HTR-8/SVneo (cell line): ENCODE measurements at places on chromosomes 7 and 10.

GRCh38 chr7:34337163-34337562 is 320.9 kb upstream of the NPSR1 start:
- DNase-seq = no peak

- no peak for DNase-seq
Observed at GRCh38 chr10:17067376-17068264, 62.0 kb downstream of the CUBN start.

GRCh38 chr7:71402684-71403083 is 270.7 kb downstream of the GALNT17 start:
- DNase-seq = no peak

DNA sequence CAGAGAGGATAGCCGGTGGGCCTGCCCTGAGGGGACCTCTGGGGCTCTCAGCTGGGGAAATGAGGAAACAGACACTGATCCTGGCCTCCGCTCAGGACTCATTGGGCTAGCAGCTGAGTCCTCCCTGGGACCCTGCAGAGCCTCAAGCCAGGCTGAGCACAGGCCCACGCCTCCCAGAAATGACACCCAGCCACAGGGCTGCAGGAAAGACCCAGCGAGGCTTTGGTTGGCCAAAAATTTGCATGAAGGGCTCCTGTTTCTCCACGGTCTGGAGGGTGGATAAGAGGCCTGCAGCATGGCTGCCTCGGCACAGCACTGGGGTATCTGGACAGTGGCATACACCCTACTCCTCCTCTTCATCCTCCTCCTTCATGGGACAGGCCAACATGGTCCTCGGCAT is 60.4 kb downstream of the ZNF33B start:
- no peak for DNase-seq

DNA sequence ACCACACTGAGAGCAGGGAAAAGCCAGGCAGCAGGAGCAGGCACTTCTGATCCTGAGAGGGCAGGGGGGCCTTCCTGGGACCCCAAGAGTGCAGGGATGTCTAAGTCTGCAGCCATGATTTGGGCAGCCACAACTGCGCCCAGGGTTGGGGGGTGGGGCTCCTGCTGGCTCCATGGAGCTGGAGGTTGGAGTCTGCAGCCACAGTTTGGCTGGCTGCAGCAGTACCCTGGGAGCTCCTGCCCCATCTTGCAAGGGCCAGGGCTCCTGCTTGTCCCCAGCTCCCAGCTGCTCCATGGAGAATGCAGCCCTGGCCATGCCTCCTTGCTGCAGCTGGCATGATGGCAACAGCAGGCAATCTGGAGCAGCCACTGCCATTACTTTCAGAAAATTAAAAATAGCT is 679.7 kb upstream of the LRRTM3 start:
- DNase-seq = no peak

- DNase-seq = no peak
Observed at GRCh38 chr10:129386415-129387257, 80.4 kb upstream of the MGMT start.

- no peak for DNase-seq
Observed at GRCh38 chr7:115178835-115179234, 256.9 kb downstream of the MDFIC start.

DNA sequence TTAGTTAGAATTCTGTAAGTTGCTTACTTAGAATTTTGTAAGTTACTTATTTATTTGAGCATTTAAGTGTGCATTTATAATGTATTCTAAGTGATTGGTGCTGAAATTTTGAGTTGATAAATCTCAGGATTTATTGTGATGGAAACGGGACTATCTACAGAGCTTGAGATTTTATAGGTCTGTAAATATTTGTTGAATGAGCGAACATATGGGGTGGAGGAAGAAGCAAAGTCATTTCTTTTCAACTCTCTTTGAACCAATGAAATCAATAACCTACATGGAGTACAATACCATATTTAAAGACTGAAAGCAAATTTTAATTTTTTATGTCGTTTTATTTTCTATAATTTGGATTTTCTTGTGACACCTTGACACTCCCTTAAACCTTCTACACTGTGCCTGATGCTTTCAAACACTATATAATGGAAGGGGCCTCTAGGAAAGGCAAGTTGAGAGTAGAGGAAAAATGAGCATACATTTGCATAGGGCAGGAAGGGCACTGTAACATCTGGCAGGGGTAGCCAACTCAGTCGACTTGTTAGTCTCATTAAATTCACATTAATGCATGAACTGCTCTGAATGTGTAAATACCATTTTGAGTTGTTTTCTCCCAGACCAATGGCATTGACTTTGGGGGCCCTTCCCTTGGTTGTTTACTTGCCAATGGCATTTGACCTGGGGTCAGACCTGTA is 204.2 kb downstream of the DYNC1I1 start:
- no peak for DNase-seq

DNA sequence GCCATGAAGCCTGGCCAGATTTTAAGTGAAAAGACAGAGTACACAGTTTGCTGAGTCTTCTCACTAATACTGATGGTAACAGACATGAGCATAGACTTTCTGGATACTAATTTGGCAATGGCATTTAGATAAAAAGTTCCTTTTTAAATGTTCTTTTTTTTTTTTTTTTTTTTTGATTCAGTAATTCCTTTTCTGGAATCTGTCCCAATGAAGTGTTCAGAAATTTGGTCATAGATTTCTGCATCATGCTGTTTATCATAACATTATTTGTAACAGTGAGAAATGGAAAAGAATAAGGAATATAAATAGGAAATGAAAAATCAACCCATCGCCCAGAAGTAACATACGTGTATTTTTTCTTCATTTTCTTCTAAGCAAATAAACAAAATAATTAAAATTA is 354.9 kb downstream of the CALN1 start:
- DNase-seq = no peak

DNA sequence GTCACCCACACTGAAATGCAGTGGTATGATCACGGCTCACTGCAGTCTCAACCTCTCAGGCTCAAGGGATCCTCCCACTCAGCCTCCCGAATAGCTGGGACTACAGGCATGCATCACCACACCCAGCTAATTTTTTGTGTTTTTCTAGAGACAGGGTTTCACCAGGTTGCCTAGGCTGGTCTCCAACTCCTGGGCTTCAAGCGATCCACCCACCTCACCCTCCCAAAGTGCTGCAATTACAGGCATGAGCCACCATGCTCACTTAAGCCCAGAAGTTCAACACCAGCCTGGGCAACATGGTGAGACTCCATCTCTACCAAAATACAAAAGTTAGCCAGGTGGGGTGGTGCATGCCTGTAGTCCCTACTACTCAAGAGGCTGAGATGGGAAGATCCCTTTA is 33.5 kb downstream of the GDI2 start:
- DNase-seq = no peak

- DNase-seq = no peak
Observed at GRCh38 chr10:19947656-19948055, 131.4 kb downstream of the PLXDC2 start.

DNA sequence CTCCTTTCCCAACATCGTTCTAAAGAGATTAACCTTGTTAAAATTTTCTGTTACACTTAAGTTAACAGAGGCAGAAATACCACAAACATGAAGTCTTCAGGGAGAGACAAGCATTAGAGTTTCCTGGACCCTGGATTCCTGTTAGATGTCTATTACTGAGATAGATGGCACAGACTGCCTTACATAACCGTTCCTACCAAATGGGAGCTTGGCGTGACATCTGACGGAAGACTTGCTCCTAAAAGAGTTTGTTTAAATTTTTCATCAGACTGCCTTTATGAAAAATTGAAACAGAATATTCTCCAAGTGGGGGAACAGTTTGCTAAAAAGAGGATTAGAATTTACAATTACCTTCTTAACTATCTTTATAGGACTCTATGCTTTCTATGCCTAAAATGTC is 22.7 kb downstream of the ANK3 start:
- DNase-seq = no peak

DNA sequence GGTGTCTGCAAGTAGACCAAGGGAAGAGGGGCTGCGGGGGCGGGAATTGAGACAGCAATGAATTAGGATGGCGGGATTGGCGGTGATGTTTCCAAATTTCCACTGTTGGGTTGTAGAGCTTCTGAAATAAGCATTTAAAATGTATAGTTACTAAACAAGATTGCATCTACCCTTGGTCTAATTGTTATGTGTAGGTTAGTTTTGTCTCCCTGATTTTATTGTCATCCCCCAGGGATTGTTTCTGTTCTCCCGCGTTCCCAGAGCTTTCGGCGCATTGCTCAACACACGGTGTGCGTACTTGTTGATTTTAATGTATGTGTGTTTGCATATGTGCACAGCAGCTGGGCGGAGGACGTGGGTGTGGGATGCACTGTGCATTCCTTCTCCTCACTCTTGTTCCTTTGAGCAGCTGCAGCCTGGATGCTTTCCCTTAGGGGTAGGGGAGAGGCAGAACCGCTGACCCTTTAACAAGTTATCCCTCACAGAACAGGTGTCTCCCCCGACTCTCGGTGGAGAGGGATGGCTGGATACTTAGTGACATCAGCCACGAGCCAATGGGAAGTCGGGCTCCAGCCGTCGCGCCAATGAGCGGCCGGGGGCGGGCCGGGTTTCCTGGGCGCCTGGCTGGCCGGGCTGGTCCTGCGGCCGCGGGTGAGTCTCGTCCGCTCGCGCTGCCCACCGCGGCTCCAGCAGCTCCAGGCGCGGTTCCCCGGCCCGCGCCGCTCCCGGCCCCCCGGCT is at the start of gene TSPAN33:
TSPAN33 (plus strand) TSS at position 613 of the 739 bp plus-strand sequence. CDS start 274 bp downstream, outside the sequence.
- DNase-seq = peak; percentile 91

DNA sequence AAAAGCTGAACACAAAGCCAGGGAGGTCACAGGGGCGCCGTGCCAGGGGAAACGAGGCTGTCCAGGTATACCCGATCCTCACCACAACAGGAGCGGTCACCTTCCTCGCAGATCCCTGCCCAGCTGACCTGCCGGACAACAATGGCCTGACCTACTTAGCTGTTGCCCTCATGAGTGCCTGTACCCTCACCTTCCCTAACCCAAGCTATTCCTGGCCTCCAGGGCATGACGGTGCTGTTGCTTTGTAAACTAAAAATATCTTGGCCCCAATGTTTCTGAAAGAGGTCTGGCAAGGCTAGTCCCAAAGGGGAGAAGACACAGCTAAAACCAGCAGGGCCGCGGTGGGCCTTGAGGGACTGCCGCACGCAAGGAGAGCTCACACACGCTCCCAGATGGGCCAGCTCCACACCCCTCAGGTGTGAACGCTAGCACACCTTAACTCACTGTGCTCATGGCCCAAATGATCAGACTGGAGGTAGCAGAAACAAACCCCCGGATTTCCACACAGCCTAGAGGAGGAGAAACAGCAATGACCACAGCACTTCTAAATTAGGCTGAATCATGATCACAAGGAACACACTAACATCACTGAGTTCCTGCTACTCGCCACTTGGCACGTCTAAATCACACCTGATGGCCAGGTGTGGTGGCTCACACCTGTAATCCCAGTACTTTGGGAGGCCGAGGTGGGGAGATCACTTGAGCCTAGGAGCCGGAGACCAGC is 66.3 kb upstream of the CYTH3 start:
- no peak for DNase-seq

DNA sequence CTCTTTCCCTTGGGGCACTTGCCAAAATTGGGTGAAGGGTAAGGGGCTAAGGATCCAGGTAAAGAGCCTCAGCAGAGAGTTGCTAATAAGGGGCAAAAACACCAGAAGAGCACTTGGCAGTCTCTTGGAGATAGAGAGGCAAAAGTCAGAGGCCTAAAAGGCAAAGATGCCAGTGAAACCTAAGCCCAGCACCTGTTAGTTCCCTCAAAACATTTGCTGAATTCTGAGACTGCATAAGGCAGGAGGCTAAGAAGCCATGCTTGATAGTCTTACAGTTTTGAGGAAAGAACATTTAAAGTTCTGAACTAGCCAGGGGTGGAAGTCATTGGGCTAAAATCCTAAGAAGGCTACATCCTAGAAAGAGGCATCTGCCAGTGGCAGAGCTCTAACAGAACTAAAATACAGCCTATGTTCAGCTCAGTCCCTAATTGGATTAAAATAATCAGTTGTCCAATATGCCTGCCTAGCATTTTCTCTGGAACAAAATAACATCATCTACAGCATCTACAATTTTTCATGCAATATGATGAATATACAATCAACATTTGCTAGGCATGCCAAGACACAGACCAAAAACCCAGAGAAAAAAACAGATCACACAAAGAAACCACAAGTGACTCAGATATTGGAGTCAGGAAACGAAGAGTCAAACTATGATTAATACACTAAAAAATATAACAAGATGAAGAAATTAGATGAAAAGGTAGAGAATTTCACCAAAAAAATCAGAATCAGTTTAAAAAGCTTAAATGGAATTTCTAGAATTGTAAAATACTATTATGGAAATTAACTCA is 7.7 kb downstream of the HTR7 start:
- DNase-seq = no peak

- DNase-seq = no peak
Observed at GRCh38 chr10:60035984-60036383, 129.6 kb upstream of the CCDC6 start.

DNA sequence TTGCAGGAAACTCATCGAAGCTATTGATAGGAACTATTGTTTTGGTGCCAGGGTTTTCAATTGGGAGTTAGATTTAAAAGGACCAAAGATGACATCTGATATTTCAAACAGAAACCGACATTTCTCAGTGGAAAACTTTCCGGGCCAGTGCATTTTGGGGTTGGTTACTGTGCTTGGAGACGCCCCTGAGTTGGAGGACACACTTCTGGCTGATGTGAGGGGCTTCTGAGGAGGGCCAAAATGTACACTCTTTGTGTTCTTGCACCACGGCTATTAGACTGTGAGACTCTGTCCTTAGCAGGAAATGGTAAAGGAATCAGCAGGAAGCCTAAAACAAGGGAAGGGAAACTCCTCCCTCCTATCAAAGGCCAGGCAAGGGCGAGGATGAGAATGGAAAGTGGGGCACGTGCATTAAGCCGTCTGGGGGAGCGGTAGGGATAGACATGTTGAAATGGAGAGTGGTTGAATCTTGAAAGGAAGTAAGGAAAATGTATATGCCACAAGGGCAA is 1.8 kb upstream of the SRGN start:
- no peak for DNase-seq

- no peak for DNase-seq
Observed at GRCh38 chr7:138001529-138002095, at the start of gene CREB3L2. TSS of gene CREB3L2 (minus strand) at chr7:138002086. CDS start at chr7:138001705, 381 bp downstream.

- DNase-seq = no peak
Observed at GRCh38 chr7:50795831-50796230, 13.1 kb upstream of the GRB10 start.

- no peak for DNase-seq
Observed at GRCh38 chr10:26491934-26492333, 53.8 kb downstream of the APBB1IP start.

- peak; percentile 42 for DNase-seq
Observed at GRCh38 chr10:60572511-60573194, 183.0 kb upstream of the ANK3 start.

DNA sequence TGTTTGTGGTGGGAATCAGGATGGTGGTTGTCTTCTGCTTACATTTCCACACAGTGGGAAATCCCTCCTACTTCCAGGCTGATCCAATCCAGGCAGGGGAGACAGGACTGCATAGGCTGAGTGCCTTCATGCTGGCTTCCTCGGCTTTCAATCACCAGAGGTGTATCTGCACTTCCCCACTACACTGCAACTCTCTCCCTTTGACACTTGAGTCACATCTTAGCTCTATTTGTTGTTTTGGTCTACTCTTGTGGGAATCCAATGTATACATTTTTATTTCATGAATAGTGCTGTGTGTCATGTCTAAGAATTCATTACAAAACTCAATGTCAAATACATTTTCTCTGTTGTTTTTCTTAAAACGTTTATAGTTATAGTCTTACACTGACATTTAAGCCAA is 735.6 kb downstream of the XPNPEP1 start:
- no peak for DNase-seq
